ENCODE measurements at places on chromosomes 7 and 10.

DNA sequence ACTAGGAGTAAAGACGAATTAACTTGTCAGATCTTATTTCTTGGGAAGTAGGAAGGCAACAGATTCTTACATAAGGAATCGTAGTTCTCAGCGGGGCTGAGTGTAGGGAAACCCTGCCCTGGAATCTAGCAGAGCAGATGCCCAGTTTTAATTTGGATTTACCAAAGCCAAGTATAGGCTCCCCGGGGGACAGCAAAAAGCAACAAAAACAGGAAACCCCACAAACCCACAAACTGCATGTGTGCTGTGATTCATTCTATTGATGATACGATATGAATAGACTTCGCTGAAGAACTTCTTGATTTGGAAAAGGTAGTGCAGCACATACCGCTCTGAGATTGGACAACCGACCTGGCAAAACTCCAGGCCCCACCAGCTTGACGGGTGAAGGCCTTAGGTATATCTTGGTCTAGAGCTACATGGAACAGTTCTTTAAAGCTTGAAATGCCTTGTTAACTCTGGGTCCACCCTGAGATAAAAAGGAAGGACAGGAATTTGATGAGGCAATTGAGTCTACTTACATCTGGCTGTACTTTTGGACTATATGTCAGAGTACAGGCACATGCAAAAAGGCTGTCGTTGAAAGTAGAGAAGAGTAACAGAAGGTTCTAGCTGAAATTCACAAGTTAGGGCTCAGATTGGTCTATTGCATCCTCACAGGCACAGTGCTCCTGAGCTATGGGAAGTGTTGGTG lies 49.1 kb downstream of the STRA8 start:
- no peak for DNase-seq

- no peak for DNase-seq
These were observed 12.0 kb downstream of the EEPD1 start for GRCh38 chr7:36165059-36165458.

DNA sequence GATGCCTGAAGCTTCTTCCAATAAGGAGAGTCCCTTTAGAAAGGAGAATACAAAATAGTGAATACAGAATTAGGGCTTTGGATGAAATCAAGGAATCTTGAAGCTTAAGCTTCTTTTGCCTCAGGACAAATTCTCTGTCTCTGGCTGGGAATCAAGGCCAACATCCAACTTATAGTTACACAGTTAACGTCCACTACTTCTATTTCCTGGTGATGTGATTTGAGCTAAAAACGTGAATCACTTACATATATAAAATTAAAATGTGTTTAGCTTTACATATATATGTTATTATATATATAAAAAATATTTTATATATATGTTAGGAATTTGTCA lies 11.4 kb upstream of the INPP5F start:
- no peak for DNase-seq

GRCh38 chr7:44065431-44066110 lies at the start of gene PGAM2:
Gene PGAM2 (minus strand): TSS chr7:44065567. CDS start chr7:44065529, 38 bp downstream.
- peak; percentile 24 for DNase-seq

GRCh38 chr10:76017733-76018433 lies 586.5 kb downstream of the LRMDA start:
- DNase-seq: no peak

GRCh38 chr7:150358988-150359621 lies 9.5 kb upstream of the REPIN1 start:
- DNase-seq: peak; percentile 17

- no peak for DNase-seq
These were observed 14.5 kb downstream of the CFAP46 start for GRCh38 chr10:132927824-132928223.

DNA sequence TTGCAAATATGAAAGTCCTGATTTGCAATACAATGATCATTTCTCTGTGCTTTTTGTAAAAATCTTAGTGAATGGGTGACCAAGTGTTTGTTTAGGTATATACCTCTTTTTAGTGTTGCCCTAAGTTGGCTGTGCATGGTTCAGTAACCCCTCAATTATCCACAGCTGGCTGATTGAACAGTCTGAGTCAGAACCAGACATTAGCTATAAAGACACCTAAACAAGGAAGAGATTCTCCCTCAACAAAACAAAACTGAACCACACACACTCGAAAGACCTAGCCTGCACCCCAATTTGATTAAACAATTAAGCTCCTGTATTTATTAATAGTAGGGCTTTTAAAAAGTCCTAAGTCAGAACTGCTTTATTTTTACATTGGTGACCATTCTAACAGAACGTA lies 2.8 kb downstream of the RSBN1L start:
- no peak for DNase-seq

- peak; percentile 14 for DNase-seq
These were observed 69.4 kb downstream of the DNAJB6 start for GRCh38 chr7:157405914-157406810.

DNA sequence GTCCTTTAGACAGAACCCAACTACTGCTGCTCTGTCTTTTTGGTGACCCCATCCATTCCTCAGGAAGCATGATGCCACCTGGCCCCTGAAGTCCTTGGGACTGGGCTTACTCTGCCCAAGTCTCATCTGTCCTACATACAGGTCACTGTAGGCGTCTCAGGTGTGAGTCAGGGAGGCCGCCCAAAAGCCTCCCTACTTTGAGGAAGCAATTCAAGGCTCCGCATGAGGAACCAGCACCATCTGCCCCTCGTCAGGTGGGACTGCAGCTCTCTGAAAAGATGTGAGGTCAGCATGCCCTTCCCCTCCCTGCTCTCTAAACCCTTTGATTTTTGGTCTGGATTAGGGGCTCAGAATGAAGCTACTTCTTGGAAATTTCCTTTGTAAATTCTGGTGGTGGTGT lies 354.8 kb downstream of the CXCL12 start:
- no peak for DNase-seq

GRCh38 chr10:93656155-93656554 lies 43.8 kb downstream of the PDE6C start:
- DNase-seq: no peak

DNA sequence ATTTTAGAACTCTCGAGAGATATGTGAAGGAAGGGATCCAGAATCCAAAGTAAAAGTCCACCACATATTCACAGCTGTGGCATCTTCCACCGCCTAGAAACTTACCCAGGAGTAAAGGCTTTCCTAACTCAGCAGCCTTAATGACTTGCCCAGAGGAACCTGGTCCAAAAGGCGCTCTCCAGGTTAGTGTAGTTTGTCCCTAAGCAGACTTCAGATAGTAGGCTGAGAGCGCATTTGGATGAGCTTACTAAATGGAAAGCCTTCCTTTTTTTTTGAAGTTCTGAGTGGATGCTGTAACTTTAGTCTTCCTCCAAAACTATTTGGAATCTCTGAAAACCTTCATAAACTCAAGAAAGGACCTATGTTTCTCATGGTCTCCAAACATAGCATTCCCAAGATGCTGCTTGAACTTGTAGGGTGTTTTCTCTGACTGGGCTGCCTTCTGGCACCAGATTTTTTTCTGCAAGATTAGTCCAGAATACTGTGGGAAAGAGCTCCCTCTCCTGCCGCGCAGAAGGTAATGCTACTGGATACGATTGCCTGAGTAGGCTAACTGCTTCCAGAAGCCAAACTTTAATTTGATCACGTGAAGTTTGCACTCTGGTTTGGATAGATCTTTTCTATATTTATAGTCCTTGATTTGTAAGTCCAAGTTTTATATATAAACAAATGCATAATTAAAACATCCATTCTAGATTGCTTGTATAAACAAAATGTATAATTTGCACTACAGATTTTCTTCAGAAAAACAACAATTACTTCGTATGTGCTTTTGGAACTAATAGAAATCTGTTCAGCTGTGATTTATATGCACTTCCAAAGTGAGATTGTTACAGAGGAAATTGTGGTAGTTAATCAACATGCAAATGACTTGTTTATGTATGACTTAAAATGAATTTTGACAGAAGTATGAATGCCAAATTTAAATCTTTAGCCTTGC lies 19.6 kb upstream of the GPR37 start:
- no peak for DNase-seq

- no peak for DNase-seq
These were observed 260.6 kb downstream of the MAD1L1 start for GRCh38 chr7:1971946-1972654.

GRCh38 chr7:159211540-159212182 lies 67.0 kb upstream of the VIPR2 start:
- DNase-seq: no peak

DNA sequence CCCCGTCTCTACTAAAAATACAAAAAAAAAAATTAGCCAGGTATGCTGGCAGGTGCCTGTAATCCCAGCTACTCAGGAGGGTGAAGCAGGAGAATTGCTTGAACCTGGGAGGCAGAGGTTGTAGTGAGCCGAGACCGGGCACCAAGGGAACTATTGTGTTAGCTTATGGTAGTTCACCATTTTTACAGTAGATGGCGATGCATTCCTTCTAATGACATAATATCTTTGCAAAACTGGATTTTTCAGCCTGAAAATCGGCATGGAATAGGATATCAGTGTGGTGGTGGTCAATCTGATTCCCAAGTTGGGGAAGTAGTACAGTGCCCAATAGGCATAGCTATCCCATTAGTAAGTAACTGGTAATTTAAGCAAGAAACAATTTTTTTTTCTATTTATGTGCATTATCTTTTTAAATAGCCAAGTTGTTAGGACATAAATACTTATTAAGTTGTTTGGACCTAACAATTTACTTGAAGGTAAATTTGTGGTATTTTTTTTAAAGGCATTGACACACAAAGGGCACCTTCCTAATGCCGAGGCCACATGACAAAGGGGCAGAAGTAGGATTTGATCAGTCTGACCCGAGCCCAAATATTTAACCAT lies 17.6 kb upstream of the IMPDH1 start:
- DNase-seq: no peak

All from activated T-cell treated with anti-CD3 and anti-CD28 coated beads, Interleukin-2, amount 50 U/mL, for 1 hour (primary cell).